ENCODE measurements at places on chromosomes 13 and 19.

DNA sequence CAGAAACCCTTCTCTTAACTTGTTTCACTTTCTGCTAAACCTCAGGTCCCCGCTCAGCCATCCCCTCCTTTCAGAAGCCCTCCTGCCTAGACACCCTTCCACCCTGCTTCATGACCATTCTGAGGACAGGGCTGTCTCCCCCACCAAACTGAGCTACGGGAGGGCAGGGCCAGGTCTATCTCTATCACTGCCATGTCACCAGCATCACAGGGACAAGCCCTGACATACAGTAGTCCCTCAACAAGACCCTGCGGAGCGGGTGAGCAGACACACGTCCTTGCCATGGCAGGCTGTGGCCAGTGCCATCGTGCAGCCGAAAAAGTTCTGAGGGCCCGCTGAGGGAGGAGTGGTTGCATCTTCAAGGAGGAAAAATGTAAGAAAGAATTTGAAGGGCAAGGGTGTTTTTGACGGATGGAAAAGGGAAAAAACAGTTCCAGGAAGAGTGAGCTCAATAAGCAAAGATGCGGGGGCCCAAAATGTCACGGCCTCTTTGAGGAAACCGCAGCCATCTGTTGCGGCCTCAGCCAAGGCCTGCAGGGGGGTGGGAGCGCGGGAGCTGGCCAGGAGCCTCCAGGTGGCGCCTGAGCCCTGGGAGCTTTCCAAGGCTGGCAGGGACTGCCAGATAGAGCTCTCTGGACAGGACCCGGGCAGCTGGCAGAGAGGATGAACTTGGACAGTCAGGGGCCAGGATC, 8.1 kb downstream of the PTGIR start:
- DNase-seq: no peak

GRCh38 chr13:67943116-67943515, 713.0 kb upstream of the PCDH9 start:
- no peak for DNase-seq

DNA sequence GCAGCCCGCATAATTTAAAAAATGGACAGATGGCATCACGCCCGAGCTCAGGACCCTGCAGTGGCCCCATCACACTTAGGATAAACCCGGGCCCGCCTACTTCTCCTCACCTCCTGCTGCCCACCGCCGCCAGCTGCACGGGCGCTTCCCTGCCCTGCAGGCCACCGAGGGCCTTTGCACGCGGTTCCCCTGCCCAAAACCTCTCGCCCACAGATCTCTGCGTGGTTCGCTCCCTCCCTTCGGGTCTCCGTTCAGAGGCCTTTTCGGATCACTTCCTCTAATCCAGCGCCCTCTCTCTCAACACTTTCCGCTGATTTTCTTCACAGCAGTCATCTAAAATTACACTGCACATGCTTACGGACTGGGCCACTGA, 1.8 kb downstream of the SHISA7 start:
- DNase-seq: no peak

DNA sequence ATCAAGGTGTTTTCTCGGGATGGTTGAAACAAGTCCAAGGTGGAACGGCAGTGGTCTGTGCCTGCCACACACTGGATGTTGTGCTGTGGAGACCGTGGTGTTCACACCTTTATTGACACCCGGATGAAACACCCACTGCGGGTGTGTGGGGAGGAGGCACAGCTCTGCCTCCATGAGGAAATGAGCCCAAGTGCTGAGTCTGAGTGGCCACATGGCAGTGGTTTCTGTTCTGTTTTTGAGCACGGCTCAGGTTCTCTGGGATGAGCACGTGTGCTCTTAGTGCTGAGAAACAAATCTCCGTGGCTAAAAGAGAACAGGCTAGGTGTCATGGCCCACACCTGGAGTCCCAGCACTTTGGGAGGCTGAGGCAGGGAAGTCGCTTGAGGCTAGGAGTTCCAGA, 29.5 kb downstream of the UPF1 start:
- DNase-seq: no peak

- peak; percentile 51 for DNase-seq
These were observed 2.5 kb upstream of the ZNF121 start for GRCh38 chr19:9586764-9587163.

GRCh38 chr19:30226464-30227011, 145.6 kb upstream of the ZNF536 start:
- DNase-seq: no peak

DNA sequence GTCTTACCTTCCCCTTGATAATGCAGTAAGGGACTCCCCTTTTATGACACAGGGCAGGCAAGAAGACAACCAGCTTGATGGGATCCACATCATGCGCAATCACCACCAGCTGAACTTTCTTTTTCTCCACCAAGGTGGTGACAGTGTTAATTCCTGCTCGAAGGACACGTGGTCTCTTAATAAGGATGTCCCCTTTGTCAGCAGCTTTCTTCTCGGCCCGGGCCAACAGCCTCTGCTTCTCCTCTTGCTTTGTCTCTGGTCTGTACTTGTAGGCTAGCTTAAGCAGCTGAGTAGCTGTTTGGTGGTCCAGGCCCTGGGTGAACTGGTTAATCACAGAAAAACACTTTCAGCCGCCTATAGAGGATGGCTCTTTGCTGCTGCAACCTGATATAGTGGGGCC, 8.0 kb downstream of the ZNF431 start:
- no peak for DNase-seq

- DNase-seq: no peak
These were observed 231.7 kb downstream of the FOXO1 start for GRCh38 chr13:40434516-40435397.

DNA sequence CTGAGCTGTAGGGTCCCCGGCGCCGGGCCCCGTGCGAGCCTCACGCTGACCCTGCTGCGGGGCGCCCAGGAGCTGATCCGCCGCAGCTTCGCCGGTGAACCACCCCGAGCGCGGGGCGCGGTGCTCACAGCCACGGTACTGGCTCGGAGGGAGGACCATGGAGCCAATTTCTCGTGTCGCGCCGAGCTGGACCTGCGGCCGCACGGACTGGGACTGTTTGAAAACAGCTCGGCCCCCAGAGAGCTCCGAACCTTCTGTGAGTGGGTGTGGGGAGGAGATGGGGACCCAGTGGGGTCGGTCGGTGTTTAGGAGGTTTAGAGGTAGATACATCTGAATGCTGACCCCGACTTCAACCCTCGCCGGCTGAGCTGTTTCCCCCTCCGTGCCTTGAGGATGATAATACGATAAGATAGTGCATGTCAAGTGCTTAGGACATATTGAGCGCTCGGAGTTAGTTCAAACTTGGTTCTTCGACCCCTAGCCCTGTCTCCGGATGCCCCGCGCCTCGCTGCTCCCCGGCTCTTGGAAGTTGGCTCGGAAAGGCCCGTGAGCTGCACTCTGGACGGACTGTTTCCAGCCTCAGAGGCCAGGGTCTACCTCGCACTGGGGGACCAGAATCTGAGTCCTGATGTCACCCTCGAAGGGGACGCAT, 1.9 kb downstream of the ICAM5 start:
- no peak for DNase-seq

GRCh38 chr13:45799451-45799850, 52.1 kb downstream of the SIAH3 start:
- no peak for DNase-seq

GRCh38 chr13:98366010-98366409, 188.9 kb upstream of the RNF113B start:
- no peak for DNase-seq

- DNase-seq: peak; percentile 16
These were observed 4.9 kb upstream of the NWD1 start for GRCh38 chr19:16714702-16715287.

- DNase-seq: no peak
These were observed 35.0 kb upstream of the TNFSF11 start for GRCh38 chr13:42538996-42539395.

DNA sequence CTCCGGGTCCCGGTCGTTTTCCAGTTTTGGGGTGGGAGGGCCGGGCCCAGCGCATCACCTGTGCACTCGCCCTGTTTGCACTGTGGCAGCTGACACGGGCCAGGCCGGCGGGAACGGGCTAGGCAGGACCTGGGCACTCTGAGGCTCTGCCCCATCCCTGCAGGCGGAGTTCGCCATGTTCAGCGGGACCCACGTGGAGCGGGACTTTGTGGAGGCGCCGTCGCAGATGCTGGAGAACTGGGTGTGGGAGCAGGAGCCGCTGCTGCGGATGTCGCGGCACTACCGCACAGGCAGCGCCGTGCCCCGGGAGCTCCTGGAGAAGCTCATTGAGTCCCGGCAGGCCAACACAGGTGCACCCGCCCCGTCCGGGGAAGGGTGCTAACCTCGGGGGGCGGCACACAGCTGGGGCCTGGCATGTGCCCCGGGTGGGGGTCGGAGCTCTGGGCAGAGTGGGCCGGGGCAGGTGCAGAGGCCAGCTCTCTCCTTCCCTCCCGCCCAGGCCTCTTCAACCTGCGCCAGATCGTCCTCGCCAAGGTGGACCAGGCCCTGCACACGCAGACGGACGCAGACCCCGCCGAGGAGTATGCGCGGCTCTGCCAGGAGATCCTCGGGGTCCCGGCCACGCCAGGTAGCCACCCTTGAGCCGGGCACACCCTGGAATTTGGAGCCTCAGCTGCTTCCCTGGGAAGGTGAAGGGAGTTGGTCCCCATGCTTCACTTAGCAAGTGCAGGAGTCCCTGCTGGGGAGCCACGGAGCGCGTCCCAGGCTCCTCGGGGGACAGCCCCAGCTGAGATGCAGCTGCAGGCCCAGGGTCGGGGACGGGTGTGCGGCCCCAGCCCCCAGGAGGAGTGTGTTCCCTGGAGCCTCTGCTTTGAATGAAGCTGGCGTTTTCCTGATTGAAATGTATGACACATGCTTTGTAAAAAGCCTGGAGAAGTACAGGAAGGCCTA, 9.3 kb upstream of the ZNF554 start:
- no peak for DNase-seq

- no peak for DNase-seq
These were observed 5.3 kb upstream of the ZNF599 start for GRCh38 chr19:34778342-34778741.

GRCh38 chr19:46481947-46482346, 10.6 kb upstream of the PNMA8A start:
- DNase-seq: no peak

- peak; percentile 6 for DNase-seq
These were observed 3.7 kb upstream of the GP6 start for GRCh38 chr19:55041627-55042343.

GRCh38 chr19:17219286-17219685, 4.1 kb downstream of the USE1 start:
- DNase-seq: no peak

DNA sequence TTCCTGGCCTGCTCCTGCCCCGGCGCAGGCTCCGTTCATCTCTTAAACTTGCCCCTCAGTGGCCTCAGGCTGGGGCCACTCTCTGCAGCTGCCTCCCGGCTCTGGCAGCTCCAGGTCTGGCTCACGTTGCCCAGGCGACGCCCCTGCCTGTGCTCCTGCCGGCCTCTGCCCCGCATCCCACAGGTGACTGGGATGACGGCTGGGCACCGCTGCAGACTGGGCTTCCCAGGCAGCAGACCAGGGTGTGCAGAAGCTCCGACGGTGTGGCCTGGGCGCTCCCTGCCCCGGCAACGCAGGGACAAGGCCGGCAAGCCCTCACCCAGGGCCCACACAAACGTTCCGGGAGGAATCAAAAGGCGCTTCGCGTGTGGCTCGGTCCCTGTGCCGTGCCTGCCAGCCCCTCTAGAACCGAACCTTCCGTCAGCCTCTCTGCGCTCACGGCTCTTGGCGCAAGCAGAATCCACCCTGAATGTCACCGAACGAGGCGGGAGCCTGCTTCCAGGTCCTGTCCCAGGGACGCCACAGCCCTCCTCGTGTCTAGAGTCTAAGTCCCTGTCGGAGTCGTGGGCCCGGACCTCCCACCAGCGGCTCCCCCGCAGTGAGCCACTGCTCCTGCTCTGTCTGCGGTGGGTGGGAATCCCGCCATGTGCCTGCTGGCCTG, 64.8 kb downstream of the MLLT1 start:
- DNase-seq: no peak

DNA sequence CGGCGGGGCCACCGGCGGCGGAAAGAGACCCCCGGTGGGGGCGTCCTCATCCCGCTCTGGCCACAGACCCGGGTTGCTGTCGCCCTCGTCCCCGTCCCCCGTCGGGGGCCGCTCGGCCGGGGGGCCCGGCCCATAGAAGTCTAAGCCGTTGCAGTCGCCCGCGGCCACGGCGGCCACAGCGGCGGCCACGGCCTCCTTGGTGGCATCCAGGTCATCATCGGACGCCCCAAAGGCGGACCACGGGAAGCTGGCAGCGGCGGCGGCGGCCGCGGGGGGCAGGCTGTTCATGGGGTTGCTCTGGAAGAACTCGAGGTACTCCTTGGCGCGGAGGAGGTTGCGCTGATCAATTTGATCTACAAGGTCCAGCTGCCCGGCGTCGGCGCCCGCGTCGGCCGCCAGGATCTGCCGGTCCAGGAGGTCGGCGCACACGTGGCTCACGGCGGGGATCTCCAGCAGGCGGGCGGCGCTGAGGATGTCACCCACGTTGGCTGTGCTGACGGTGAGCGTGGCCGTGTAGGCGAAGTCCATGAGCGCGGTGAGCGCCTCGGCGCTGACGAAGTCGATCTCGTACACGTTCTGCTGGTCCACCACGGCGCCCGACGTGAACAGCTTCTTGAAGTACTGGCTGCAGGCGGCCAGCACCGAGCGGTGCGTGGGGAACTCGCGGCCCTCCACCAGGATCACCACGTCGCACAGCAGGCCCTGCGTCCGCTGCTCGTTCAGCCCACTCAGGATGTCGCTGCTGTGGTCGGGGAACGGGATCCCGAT, 12.1 kb downstream of the ZBTB7A start:
- no peak for DNase-seq

- no peak for DNase-seq
These were observed 14.5 kb upstream of the MPHOSPH8 start for GRCh38 chr13:19618977-19619376.

DNA sequence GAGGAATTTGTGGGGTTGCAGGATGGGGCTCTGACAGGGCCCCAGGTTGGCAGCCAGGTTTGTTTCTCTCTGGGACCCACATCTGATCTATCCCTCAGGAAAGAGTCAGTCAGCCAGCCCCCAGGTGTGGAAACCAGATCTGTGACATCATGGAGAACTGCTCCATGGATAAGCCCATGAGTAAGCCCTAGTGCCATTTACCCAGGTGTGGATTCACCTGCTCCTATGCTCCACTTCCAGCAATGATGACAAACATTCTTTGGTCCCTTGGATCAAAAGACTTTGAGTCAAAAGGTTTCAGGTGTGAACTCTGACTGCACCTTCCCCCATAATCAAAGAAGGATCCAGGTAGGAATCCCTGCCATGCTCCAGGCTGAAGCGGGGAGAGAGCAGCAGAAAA, 26.9 kb upstream of the IGFL4 start:
- no peak for DNase-seq

DNA sequence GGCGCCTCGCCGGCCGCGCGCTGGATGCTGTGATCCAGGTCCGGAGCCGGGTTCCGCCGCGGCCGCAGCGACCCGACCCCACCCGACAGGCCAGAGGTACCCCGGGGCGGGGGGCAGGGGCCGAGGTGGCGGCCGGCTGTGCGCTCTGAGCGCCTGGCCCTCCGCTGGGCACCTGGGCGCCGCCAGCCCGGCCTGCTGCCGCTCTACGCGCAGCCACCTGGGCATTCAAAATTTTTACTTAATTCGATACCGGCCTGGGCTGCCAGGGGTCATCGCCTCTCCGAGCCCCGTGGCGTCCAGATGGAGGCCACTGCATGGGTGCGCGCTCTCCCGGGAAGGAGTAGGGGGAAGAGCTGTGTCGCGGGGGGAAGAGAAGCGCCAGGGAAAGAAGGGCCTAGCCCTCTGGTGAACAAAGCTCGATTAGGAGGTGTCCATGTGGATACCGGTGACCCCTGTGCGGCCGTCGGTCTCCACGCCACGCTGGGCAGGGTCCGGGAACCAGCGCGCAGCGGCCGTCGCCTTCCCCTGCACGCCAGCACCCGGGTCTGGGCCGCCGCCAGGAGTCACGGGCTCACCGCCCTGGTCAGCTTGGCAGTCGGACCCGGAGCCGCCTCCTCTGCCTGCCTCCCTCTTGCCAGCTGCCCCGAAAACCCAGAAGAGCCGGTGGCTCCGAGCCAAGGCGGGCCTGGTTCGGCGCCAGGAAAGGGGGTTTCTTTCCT, 666 bp downstream of the BIVM start:
- no peak for DNase-seq

Measured in stimulated activated CD4-positive, alpha-beta T cell treated with anti-CD3 and anti-CD28 coated beads, Interleukin-15, amount 100 ng/mL, for 1 hour (primary cell).